ENCODE measurements at places on chromosomes 16 and 17. TPM values are rescaled to one million over a fixed set of nuclear protein-coding genes. Genes with fewer than 3 reads are reported as not detected.

- DNase-seq, result no peak
Measured at GRCh38 chr16:4847774-4848587, 700 bp downstream of the UBN1 start.

MYH2 gene
- polyA plus RNA-seq, result 0.06 TPM

DNA sequence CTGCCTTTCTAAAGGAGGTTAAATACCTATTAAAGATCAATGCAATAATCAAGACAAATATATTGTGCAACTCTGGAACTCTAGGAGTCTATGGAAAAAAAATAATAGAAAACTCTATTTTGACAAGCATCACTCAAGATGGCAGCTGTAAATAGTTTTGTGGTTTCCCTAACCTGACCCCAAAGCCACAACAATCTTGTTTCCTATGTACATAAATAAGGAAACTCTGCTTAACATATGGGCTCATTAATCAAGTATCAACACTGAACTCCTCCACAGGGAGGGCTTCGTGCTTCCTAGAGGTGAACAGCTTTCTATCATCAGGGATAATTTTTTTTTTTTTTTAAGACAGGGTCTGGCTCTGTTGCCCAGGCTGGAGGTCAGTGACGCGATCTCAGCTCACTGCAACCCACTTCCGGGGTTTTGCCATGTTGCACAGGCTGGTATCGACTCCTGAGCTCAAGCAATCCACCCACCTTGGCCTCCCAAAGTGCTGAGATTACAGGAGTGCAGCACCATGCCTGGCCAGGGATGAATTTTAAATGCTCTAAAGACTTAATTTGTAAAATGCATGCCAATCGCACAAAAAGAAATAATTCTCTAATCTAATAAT lies 42.5 kb downstream of the ARHGAP17 start:
- DNase-seq, result no peak

CTRB1 gene
- not detected for polyA plus RNA-seq

DNA sequence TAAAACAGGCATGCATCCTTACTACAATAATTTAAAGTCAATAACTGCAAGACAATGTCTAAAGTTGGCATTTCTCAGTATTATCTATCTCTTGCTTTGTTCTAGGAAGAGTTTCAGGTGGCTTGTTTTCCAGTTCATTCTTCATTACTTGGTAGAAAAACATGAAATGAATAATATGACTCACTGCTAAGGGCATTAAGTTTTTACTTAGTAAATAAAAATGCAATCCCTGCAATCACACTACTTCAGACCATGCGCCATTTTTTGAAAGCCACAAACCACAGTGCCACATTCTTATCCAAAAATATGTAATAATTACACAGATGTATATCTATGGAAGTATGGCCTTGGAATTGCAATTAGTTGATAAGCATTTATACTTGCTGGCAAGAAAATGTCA lies 55.4 kb downstream of the CREBBP start:
- DNase-seq, result no peak

DNA sequence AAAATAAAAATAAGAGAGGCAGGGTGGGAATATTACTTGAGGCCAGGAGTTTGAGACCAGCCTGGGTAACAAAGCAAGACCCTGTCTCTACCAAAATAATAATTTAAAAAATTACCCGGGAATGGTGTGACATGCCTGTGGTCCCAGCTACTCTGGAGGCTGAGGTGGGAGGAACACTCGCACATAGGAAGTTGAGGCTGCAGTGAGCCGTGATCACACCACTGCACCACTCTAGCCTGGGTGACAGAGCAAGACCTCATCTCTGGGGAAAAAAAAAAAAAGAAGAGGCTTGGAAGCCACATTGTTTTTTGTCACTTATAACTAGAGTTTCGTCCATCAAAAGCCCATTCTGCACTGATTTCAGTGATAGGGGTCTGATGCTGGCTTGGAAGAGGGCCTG lies 3.3 kb upstream of the TMEM235 start:
- DNase-seq, result no peak

- DNase-seq, result no peak
Measured at GRCh38 chr16:28063591-28064061, at the start of gene GSG1L. Gene GSG1L, minus strand, starts transcription at chr16:28063714. Its CDS starts 290 bp downstream, at chr16:28063424.

KRT17 gene
- polyA plus RNA-seq, result 1.5 TPM

- DNase-seq, result no peak
Measured at GRCh38 chr17:82331345-82331939, 2.1 kb downstream of the SECTM1 start.

GRCh38 chr17:3818786-3819185 lies 17.8 kb upstream of the ITGAE start:
- no peak for DNase-seq

GRCh38 chr16:56277075-56277474 lies 85.8 kb downstream of the GNAO1 start:
- no peak for DNase-seq

DNA sequence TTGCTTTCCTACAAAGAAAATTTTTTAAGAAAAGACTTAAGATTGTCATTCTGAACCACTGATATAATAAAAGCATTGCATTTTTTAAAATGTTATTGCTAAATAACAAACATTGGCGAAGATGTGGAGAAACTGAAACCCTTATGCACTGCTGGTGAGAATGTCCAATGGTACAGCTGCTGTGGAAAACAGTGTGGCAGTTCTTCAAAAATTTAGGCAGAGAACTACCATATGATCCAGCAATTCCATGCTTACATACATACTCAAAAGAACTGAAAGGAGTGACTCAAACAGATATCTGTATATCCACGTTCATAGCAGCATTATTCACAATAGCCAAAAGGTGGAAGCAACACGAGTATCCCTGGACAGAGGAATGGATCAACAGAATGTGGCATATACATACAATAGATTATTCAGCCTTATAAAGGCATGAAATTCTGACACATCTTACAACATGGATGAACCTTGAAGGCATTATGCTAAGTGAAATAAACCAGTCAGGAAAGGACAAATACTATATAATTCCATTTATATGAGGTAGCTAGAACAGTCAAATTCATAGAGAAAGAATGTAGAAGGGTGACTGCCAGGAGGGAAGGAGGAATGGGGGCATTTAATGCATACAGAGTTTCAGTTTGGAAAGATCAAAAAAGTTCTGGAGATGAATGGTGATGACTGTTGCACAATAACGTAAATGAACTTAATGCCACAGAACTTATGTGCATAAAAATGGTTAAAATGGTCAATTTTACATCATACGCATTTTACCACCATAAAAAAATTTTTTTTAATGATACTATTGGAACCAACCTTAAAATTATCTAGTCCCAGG lies 92.1 kb downstream of the CACNG1 start:
- no peak for DNase-seq

DNA sequence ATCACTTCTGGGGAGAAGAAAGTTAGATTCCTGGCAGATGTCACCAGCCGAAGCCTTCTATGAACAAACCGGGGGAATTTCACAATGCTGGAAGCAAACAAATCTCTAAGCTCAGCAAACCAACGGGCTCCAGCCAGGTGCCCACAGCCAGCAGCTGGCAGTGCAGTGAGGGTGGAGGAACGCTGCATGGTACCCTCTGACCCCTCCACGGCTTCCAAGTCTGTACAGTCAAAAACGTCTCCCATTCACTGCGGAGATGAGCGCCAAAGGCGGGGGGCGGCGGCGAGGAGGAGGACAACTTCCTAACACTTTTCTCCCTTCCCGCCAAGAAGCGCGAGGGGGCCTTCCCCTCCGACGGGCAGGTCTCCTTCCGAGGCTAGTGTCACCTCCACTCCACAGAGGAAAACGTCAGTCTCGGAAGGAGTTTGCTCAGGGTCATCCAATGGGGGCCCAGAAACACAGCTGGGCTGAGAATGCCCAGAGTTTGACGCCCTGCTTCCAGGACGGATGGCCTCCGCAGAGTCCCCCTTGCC lies 924 bp downstream of the ZNF598 start:
- no peak for DNase-seq

- no peak for DNase-seq
Measured at GRCh38 chr17:3924512-3925350, 8.5 kb upstream of the P2RX1 start.

- DNase-seq, result no peak
Measured at GRCh38 chr16:76207270-76207669, 69.9 kb upstream of the CNTNAP4 start.

DNA sequence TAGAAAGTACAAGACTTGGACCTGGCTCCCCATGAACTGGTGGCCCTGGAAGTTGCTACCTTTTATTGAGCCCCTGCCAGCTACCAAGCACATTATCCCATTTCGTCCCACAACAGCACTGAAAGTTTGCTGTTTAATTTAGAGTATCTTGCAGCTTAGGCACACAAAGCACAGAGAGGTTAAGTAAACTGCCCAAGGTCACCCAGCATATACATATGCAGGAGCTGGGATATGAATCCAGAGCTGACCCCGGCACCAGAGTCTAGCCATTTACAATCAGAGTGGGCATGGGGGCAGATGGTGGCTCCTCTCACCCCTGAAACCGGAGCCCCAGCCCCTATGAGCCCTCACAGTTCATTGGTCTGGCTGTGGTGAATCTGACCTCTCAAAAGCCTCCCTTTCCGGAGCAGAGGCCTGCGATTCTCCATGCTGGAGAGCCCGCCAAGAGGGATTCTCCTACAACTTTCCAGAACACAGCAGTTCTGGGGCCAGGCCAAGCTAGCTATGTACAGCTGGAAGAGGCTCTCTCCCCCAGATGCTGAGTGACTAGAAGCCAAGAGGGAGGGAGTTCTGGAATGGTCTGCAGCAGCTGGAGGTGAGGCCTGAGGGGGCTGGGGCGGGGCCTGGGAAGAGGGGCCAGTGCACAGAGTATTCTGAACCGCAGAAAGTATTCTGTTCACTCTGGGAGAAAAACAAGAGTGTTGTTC lies 58.3 kb downstream of the SREBF1 start:
- no peak for DNase-seq

DHRS7C gene
- not detected for polyA plus RNA-seq

- DNase-seq, result no peak
Measured at GRCh38 chr17:27306276-27306835, 12.4 kb downstream of the WSB1 start.

BICDL2 gene
- 6.9 TPM for polyA plus RNA-seq

GRCh38 chr16:72901000-72901627 lies 146.8 kb downstream of the ZFHX3 start:
- no peak for DNase-seq

- DNase-seq, result no peak
Measured at GRCh38 chr16:80048250-80048649, 447.7 kb upstream of the MAF start.

- DNase-seq, result no peak
Measured at GRCh38 chr16:10616419-10616755, 36.0 kb upstream of the EMP2 start.

- no peak for DNase-seq
Measured at GRCh38 chr17:70295731-70296130, 126.4 kb downstream of the KCNJ2 start.

DNA sequence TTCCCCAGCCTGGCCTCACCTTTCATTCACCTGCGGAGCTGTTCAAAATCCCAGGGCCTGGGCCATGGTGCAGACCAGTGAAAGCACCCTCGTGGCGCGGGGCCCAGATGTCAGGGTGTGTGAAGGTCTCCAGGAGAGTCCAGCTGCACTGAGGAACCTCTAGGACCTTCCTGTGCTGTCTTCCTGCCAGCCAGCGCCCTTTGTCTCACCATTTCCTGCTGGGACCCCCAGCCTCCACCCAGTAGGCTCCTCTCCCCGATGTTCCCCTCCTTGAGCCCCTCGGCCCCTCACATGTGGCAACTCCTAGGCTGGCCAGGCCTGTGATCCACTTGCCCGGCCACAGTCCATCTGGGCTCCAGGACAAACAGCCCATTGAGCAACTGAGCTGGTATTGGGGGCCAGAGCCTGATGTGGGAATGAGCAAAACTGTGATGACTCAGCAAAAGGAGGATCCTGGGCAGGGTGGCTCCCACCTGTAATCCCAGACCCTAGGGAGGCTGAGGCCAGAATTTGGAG lies 677 bp downstream of the SULT1A2 start:
- no peak for DNase-seq

DNA sequence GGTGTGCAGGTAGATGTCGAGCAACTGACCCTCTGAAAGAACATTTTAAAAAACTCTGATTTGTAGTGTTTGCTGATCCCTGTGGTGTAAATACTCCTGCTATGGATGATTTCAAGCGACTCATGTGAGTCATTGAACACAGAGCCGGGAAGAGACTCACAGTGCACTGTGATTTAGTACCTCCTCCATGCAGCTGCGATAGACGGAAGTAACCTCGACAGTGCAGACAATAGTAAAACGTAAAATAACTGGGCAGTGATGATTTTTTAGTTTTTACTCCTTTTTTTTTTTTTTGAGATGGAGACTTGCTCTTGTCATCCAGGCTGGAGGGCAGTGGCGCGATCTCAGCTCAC lies 8.7 kb downstream of the TBX21 start:
- DNase-seq, result no peak

- no peak for DNase-seq
Measured at GRCh38 chr16:89482150-89482816, 8.1 kb downstream of the ANKRD11 start.

DNA sequence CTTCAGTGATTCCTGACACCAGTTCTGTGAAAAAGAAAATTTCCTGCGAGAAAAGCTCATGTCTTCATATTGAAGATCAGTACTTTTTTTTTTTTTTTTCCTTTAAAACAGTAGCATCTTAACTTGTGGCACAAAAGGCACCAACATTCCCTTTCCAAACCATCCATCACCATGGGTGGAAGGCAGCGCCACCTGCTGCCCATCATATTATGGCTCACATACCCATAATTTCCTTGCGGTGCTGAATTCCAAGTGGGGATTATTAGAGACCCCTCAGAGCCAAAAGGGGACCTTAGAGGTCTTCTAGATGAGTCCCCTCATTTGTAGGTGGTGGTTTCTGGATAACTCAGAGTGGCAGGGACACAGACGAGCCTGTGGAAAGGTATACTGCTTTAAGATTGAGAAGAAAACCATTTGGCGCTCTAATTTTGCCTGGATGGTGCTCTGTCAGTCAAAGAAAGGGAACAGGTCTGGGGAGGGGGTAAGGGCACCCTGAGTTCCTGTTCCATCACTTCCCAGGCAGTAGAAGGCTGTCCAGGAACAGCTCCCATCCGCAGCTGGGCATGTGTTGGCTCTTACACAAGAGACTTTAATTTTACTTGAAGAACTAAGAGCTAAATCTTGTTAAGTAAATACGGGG lies 7.9 kb upstream of the SOST start:
- no peak for DNase-seq

CACNA1G gene
- polyA plus RNA-seq, result 8.5 TPM

CUEDC1 gene
- 58.7 TPM for polyA plus RNA-seq

DNA sequence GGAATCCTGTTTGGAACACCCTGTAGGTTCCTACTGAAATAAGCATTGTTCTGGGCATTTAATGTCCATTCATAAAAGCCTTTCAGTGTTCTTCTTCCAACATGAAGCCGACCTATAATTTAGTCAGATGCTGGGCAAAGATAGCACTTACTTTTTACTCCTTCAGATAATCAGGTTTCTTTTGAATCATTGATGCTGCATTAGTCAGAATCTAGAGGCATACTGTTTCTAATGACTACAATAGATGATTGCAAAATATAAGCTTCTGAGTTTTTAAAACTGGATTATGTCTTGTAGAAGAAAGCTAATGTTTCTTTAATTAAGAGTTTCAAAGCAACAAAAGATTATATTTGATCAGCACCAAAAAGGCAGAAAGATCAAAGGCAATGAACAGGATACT lies 16.0 kb downstream of the MMD start:
- DNase-seq, result no peak
